ENCODE measurements at places on chromosomes 6 and 20. TPM values are rescaled to one million over a fixed set of nuclear protein-coding genes. Genes with fewer than 3 reads are reported as not detected.

- no peak overlapping the region for H3K27ac ChIP-seq
- no peaks in the 10 kb centered on the region for H3K36me3 ChIP-seq
- H3K4me3 ChIP-seq = no peak overlapping the region
- no peaks in the 10 kb centered on the region for H3K27me3 ChIP-seq
- no peaks in the 10 kb centered on the region for H3K4me1 ChIP-seq
- no peak for DNase-seq
Measured at GRCh38 chr20:12598894-12599293, 409.9 kb upstream of the SPTLC3 start.

DNA sequence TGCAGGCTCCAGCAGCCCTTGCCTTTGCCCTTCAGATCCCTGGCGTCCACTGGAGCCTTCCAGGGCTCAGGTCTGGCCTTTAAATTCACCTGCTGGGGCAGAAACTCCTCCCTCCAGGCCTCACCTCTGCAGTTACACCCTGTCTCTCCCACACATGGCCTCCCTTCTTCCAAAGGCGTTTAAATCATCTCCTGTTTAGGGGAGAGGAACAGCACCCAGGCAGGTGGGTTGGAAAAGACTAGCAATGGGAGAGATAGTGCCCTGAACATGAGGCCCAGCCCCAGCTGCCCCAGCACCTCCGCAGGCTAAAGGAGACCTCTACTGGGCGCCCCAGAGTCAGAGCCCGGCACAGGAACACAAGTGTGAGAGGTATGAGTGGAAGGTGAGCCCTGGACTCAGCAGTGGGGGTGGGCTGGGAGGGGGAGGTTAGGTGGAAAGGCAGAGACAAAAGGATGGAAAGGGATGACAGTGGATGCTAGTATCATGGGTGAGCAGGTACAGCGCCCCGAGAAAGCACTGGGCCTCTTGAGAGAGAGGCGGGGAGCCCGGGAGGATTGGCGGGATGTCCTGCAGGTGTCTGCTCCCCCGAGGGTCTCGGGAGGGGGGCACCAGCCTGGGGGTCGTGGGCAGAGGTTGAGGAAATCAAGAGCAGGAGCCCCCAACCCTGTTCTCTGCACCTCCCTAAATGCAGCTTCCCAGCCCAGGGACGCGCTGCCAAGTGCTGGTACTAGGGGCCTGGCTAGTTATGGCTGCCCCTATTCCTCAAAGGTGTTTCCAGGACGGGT, at the start of gene CST9:
CST9 (minus strand) TSS at position 51 of the 785 bp plus-strand sequence. CDS start 53 bp downstream, outside the sequence.
- H3K27ac ChIP-seq = no peak within 1 kb of the TSS
- no peaks in the 10 kb centered on the region for H3K27me3 ChIP-seq
- no peak for DNase-seq
- H3K36me3 ChIP-seq = no peaks in the 10 kb centered on the region
- 0 out of 2 replicates have a peak, but pooled peaks cover 4% of the 10 kb centered on the region for H3K4me1 ChIP-seq

The F13A1 gene
- not detected for total RNA-seq

The PRPH2 gene
- not detected for total RNA-seq

DNA sequence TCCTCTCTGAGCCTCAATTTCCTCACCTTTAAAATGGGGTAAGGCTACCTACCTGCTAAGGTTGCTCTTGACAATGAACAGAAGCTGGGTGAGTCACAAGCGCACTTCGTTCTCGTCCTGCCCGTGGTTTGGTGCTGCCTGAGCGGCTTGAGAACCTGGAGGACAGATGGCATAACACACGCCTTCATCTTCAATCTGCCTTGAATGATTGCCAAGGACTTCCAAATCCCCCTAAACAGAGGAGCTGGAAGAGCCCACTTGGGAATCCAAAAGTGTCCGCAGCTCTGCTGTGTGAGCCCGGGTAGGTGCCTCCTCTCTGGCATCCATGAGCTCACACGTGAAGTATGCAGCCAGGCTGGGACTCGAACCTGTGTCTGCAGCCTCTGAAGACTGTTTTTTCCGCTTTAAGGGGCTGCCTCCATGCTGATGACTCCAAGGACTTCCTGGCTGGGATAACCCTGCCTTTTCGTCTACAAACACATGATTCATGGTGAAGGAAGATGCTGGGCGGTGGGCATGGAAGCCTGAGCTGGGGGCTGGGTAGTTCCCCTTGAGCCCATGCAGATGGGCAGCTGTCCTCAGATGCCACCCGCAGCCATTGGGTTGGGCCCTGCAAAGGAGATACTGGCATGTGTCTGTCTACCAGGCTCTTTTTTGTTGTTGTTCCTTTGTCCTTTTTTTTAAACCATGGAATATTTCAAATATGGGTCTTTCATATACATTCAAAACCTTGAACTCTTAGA, 25.3 kb upstream of the CSNK2A1 start:
- H3K4me3 ChIP-seq = no peak overlapping the region
- DNase-seq = no peak
- no peak overlapping the region for H3K27ac ChIP-seq
- peaks cover 50% of the 10 kb centered on the region for H3K27me3 ChIP-seq
- H3K36me3 ChIP-seq = no peaks in the 10 kb centered on the region
- no peaks in the 10 kb centered on the region for H3K4me1 ChIP-seq

The SCUBE3 gene
- total RNA-seq = 4.7 TPM

DNA sequence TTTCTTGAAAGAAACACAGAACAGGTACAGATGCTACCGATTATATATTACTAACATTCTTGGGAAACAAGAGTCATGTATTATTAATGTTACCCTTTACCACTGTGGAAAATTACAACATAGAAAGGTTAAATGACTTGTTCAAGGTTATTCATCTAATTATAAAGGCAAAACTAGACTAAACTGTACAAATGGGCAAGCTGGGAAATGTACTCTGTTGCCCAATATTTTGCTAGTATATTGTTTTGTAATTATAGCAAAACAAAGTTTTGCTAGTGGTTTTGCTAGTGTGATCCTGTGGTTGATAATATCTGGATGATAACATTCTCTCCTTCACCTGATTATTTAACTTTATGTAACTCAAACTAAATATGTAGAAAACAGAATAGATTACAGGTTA, 96.5 kb downstream of the TINAG start:
- no peaks in the 10 kb centered on the region for H3K36me3 ChIP-seq
- no peaks in the 10 kb centered on the region for H3K27me3 ChIP-seq
- no peak for DNase-seq
- H3K4me1 ChIP-seq = no peaks in the 10 kb centered on the region

The BTN2A1 gene
- total RNA-seq = 50.8 TPM

DNA sequence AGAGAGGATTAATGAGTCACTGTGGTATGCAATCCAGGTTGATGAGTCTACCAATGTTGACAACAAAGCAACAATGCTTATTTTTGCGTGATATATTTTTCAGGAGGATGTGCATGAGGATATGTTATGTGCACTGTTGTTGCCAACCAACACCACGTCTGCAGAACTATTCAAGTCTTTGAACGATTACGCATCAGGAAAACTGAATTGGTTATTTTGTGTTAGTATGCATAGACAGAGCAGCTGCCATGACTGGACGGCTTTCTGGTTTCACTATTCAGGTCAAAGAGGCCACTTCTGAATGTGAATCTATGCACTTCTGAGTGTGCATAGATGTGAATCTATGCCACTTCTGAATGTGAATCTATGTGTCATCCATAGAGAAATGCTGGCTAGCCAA, 134.0 kb upstream of the GRIK2 start:
- no peak for DNase-seq
- H3K4me3 ChIP-seq = no peak overlapping the region
- H3K27ac ChIP-seq = no peak overlapping the region

GRCh38 chr6:21594416-21595281, 1.1 kb downstream of the SOX4 start:
- H3K4me3 ChIP-seq = peak overlapping the region; percentile 75
- H3K36me3 ChIP-seq = peaks cover 48% of the 10 kb centered on the region
- H3K27me3 ChIP-seq = no peaks in the 10 kb centered on the region
- peak; percentile 67 for DNase-seq
- peak overlapping the region; percentile 76 for H3K27ac ChIP-seq
- H3K4me1 ChIP-seq = peaks cover 18% of the 10 kb centered on the region

The MYB gene
- total RNA-seq = 0.16 TPM

GRCh38 chr20:64104667-64105451, 2.5 kb downstream of the NPBWR2 start:
- H3K27me3 ChIP-seq = peaks cover 63% of the 10 kb centered on the region
- DNase-seq = no peak
- H3K36me3 ChIP-seq = no peaks in the 10 kb centered on the region
- H3K4me1 ChIP-seq = peaks cover 4% of the 10 kb centered on the region

The ANGPT4 gene
- not detected for total RNA-seq

GRCh38 chr6:163744256-163744925, 329.9 kb downstream of the QKI start:
- no peak overlapping the region for H3K4me3 ChIP-seq
- no peak overlapping the region for H3K27ac ChIP-seq
- DNase-seq = no peak
- no peaks in the 10 kb centered on the region for H3K36me3 ChIP-seq
- H3K27me3 ChIP-seq = no peaks in the 10 kb centered on the region
- peaks cover 34% of the 10 kb centered on the region for H3K4me1 ChIP-seq

DNA sequence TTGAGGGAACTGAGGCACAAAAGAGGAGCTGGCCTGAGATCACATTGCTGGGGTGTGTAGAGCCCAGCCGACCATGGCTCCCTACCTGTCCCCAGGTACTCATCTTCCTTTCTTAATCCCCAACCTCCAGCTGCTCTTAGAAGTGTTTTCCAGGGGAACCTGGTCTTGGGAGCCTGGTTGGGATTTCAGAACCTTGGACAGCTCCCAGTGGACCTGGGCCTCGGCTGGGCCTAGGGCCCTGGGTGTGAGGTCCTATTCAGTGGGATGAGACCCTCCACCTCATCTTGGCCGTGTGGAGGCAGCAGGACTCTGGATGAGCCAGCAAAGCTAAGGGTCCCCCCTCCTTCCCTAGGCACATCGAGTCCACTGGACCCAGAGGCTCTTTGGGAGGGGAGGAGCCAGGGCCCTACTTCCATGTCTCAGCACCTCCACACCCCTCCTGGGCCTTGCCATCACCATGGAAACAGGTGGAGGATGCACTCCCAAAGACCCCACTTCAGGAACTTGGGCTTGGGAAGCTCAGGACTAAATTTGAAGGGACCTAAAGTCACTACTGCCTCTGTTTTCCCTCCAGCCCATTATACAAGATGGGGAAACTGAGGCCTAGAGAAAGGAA, 38.5 kb downstream of the DLGAP4 start:
- no peak overlapping the region for H3K4me3 ChIP-seq
- H3K27ac ChIP-seq = no peak overlapping the region
- H3K4me1 ChIP-seq = no peaks in the 10 kb centered on the region
- peaks cover 16% of the 10 kb centered on the region for H3K27me3 ChIP-seq
- peak; percentile 30 for DNase-seq

GRCh38 chr6:170206851-170207431, 83.9 kb downstream of the DLL1 start:
- no peak overlapping the region for H3K27ac ChIP-seq
- H3K4me3 ChIP-seq = no peak overlapping the region
- no peaks in the 10 kb centered on the region for H3K4me1 ChIP-seq
- no peaks in the 10 kb centered on the region for H3K27me3 ChIP-seq
- H3K36me3 ChIP-seq = no peaks in the 10 kb centered on the region

GRCh38 chr6:151285122-151285521, 45.4 kb downstream of the AKAP12 start:
- H3K36me3 ChIP-seq = no peaks in the 10 kb centered on the region
- H3K4me3 ChIP-seq = no peak overlapping the region
- H3K4me1 ChIP-seq = 0 out of 2 replicates have a peak, but pooled peaks cover 5% of the 10 kb centered on the region
- 0 out of 2 replicates have a peak, but pooled peaks cover 4% of the 10 kb centered on the region for H3K27me3 ChIP-seq
- H3K27ac ChIP-seq = no peak overlapping the region
- DNase-seq = no peak

The HLA-DMA gene
- 0.24 TPM for total RNA-seq

The QKI gene
- total RNA-seq = 176 TPM

The MRS2 gene
- total RNA-seq = 29.4 TPM

DNA sequence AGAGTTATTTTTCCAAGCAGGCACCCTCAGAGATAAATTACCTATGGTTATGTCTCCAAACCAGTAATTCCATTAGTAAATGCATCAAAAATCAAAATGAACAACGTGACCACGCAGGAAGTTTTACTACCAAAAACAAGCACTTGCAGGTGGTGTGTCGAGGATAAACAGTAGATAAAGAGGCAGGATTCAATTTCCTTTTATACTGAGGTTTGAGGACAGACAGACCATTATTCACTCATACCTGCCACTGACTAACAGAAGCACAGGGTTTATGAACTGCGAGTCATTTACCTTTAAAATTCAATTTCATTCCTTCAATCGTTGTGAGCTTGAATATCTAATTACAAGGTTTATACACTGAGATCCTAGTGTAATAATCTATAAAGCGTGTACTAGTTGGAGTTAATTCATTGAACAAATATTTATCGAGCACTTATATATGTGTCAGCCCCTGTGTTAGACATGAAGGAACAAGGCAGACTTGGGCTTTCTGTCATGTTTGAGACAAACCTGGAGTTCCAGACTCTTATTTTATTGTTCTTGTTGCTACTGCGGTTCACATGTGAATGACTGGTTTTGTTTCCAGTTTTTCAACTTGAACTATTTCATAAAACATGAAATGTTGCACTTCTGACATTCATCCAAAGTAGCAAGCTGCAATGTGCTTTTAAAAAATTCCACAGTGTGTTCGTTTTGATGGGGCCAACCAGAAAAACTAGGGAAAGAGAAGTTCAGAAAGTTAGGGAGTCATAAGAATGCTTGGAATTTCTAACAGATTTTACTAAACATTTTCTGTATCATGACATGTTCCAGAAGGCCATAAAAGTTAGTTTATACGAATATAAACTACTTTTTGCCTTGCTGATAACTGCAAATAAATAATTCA, 205.6 kb downstream of the UST start:
- peak overlapping the region; percentile 47 for H3K27ac ChIP-seq
- no peaks in the 10 kb centered on the region for H3K36me3 ChIP-seq
- no peak for DNase-seq
- H3K27me3 ChIP-seq = no peaks in the 10 kb centered on the region
- H3K4me1 ChIP-seq = peaks cover 24% of the 10 kb centered on the region

DNA sequence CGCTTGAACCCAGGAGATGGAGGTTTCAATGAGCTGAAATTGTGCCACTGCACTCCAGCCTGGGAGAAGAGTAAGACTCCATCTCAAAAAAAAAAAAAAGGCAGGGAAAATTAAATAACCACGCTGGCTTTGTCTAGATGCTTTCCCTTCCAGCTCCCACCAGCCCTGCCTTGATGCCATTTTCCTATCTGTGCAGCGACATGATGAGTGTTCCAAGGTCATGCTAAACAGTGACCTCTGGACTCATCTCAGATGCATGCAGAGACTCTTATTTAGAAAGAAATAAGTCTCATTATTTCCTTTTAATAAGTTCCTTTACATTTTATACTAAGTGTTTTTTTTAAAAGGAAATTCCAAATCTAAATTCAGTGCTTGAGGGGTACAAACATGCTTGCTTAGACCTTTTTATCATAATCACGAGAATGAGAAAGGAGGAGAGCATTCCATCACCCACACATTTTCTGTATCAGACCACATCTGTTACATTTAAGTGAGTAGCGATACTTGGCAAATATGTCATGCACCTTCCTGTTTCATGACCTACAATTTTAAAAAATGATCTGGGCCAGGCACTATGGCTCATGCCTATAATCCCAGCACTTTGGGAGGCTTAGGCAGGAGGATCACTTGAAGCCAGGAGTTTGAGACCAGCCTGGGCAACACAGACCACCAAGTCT, 101.1 kb upstream of the RREB1 start:
- no peaks in the 10 kb centered on the region for H3K36me3 ChIP-seq
- no peaks in the 10 kb centered on the region for H3K27me3 ChIP-seq
- no peak overlapping the region for H3K27ac ChIP-seq
- DNase-seq = no peak
- no peak overlapping the region for H3K4me3 ChIP-seq
- H3K4me1 ChIP-seq = no peaks in the 10 kb centered on the region

The OR12D3 gene
- not detected for total RNA-seq

All from SJSA1 (cell line).